ENCODE measurements at places on chromosomes 4 and X. TPM values are rescaled to one million over a fixed set of nuclear protein-coding genes. Genes with fewer than 3 reads are reported as not detected.

Gene SYTL5
- 67.0 TPM for total RNA-seq

Gene EGF
- total RNA-seq, result 1.4 TPM

DNA sequence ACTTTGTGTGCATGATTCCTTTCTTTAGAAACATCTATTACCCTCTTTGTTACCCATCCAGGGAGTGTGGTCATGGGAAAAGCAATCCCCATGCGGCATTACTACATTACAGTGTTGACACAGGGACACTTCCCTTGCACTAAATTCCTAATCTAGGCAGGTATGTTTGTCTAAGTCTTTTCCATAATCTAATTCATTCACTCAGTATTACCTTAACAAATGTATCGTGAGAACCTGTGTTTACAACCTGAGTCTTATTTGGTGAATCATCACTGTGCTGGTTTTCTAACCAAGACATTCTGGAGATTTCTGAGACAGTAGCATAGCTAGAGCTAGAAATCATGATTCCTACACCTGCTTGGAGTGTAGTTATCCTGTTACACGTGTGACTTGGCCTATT lies 326.8 kb downstream of the BMPR1B start:
- DNase-seq, result no peak

- DNase-seq, result peak; percentile 38
Measured at GRCh38 chrX:146278381-146278780, 460.8 kb downstream of the SLITRK2 start.

GRCh38 chr4:101711590-101712260 lies 78.8 kb upstream of the BANK1 start:
- DNase-seq, result no peak

GRCh38 chrX:35090801-35091200 lies 148.2 kb downstream of the FAM47B start:
- DNase-seq, result no peak

DNA sequence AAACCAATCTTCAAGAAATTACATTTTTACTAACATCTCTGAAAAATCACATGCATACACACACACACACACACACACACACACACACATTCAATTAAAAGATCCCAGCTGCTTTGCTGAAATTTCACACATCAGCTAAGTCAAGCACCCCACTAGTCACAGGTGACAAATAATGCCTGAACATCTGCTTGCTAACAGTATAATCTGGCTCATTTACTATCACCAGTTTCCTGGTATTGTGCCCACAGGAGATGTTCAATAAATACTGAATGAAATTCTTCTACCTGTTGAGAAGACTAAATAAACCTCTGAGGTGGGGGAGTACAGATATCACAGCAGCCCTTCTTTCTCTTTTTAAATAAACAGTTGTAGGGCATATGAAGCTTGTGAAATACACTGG lies 994.0 kb downstream of the ARAP2 start:
- DNase-seq, result no peak

Measured in SK-MEL-5 (cell line).